ENCODE measurements at places on chromosomes 2 and 18.

GRCh38 chr2:199273042-199273511 is 184.7 kb downstream of the SATB2 start:
- DNase-seq = peak; percentile 56

DNA sequence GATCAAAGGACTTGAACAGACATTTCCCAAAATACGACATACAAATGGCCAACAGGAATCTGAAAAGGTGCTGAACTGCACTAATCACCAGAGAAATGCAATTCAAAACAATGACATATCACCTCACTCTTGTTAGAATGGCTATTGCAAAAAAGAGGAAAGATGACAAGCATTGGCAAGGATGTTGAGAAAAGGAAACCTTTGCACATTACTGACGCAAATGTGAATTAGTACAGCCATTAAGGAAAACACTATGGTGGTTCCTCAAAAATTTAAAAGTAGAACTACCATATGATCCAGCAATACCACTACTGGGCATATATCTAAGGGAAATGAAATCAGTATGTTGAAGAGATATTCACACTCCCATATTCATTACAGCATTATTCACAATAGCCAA is 57.7 kb upstream of the ASPRV1 start:
- DNase-seq = no peak

- no peak for DNase-seq
Measured at GRCh38 chr2:127389778-127390435, 2.1 kb upstream of the MAP3K2 start.

DNA sequence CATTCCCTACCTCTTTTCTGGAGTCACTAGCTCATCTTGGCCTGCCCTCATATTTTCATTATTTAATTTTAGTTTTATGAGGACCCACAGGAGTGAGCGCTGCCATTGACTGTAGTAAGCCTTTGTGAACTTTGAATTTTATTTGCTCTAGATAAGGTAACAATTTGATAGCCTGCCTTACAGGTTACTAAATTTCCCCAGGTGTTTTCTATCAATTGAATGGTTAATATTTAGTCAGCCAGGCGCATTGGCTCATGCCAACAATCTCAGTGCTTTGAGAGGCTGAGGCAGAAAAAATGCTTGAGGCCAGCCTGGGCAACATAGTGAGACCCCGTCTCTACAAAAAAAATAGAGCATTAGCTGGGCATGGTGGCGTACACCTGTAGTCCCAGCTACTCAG is 50.2 kb downstream of the DAW1 start:
- no peak for DNase-seq

DNA sequence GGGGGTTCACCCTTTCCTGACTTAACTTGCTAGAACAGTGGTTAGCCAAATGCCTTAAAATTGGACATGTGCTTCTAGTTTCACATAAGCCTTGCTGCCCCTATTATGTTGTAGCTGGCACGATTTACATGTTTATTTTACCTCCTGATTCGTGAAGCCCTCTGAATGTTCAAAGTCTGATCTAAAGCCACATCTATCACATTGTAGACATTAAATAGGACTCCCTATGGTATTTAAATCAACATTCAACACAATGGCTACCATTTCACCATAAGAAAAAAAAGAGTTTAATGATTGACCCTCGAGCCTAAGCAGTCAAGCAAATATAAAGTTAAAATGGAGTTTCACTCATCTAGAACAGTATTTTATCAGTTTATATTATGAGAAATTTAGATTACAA is 151.5 kb downstream of the GULP1 start:
- no peak for DNase-seq

DNA sequence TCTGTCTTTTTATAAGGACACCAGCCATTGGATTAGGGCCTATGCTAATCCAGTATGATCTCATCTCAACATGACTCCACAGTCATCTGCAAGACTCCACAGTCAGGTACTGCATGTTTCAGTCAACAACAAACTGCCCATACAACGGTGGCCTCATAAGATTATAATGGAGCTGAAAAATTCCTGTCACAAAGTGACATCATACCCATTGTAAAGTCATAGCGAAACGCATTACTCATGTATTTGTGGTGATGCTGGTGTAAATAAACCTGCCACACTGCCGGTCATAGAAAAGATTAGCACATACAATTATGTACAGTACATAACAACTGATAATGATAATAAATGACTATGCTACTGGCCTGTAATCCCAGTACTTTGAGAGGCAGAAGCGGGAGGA is 102.2 kb downstream of the TEX51 start:
- DNase-seq = peak; percentile 23

DNA sequence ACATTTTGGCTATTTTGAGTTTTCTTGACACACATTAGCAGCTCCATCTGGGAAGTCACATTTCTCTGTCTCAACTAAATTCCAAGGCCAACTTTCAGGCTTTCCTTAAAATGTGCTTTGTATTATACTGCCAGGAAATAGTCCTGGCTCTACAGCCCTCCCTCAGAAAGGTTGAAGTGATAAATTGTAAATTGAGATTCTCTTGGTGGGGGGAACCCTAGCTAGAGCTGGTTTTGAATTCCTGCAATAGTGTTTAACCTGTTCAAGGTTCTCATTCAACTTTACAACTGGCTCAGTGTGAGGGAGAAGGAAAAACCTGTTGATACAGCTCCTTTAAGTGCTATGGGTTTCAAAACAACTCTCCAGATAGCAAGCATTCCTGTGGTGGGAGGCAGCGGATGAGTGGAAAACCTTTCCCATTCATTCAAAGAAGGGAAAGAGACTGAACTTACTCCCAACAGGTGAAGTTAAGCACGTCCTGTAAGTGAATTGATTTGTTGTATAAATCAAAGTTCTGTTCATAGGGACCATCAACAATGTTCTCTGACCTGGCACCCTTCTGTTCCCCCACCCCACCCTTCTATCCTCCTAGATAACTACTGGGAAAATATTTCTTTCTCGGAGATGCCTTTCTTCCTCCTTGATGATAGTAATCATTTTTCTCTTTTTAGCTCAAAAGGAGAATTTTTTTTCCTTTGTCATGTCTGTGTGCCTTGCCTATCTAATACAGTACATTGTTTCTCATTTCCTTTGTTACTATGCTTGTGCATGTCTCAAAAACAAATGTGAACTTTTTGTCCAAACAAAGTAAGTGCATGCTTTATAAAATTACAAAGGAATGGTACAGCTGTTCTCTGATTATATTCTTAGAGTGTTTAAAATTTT is 44.2 kb upstream of the SLC39A10 start:
- peak; percentile 86 for DNase-seq

GRCh38 chr18:48100165-48100575 is 169.7 kb upstream of the SMAD2 start:
- no peak for DNase-seq

- DNase-seq = no peak
Measured at GRCh38 chr2:62554440-62554839, 48.4 kb upstream of the TMEM17 start.

- no peak for DNase-seq
Measured at GRCh38 chr2:126950504-126950903, 51.8 kb downstream of the TEX51 start.

DNA sequence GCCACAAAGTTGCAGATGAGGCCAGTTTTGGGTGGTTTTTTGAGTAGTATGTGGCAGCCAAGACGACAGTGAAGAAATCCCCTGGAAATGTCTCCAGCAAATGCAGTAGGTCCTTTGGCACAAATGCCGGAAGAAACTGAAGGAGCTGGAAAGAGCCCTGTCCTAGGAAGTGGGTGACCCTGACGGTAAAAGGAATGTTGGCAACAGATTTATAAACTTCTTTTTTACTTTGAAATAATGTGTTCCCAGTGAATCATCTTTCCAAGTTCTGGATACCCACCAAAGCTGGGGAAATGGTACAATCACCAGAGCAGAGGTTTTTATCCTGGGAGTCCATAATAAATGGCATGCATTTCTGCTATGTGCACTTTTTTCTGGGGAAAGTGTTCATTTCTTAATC is 112.9 kb downstream of the CSRNP3 start:
- DNase-seq = no peak

GRCh38 chr18:44041961-44042360 is 638.7 kb upstream of the SETBP1 start:
- DNase-seq = no peak

DNA sequence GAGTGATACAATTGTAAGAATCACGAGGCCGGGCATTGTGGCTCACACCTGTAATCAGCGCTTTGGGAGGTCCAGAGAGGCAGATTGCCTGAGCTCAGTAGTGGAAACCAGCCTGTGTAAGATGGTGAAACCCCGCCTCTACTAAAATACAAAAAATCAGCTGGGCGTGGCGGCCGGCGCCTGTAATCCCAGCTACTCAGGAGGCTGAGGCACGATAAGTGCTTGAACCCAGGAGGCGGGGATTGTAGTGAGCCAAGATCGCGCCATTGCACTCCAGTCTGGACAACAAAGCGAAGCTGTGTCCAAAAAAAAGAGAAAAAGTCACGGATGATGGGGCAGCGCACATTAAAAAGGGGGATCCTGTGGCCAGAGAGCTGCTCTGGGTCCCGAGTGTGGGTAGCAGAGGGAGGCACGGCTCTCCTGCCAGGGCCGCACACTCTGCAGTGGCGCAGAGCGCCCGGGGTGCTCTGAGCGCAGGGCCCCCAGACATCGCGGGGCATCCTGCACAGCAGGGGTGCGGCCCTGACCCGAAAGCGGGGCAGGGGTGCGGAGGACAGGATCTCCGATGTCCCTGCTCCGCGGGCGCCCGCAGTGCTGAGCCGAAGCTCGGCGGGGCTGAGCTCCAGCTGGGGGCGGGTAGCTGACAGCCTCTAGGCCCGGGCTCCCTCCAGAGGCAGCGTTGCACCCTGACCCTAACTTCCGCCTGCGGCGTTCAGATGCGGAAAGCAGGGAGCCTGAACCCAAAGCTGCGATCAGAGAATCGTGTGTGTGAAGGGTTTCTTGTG is 30.4 kb upstream of the RAB6D start:
- peak; percentile 5 for DNase-seq

DNA sequence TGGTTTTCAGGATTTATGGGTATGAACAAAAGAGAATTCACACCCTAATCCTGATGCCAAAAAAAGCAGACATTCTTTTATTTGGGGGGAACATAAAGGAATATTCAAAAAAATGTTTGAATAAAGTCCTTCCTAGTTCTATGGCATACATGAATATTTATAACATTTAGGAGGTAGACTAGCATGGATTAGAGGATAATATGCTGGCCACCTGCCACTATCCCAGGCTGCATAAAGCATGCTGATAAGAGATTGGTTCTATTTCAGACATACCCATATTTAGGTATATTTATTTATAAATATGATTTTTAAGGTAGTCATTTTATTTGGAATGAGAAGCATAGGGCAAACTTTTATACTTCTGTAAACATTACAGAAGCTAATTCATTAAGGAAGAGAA is 34.9 kb upstream of the MAP3K20 start:
- DNase-seq = no peak

All from iris pigment epithelial cell (primary cell).